A549 treated with Hydrocortisone at 1 μM for 4 hours (cell line): ENCODE measurements at places on chromosomes 7 and 10. TPM values are rescaled to one million over a fixed set of nuclear protein-coding genes. Genes with fewer than 3 reads are reported as not detected.

BMS1 gene
- 21.3 to 31.1 TPM (median 21.5 TPM) in 5 replicates for total RNA-seq

IFIT1 gene
- total RNA-seq = 3.7 to 5.8 TPM (median 4.0 TPM) in 5 replicates

CHST15 gene
- 7.0 to 8.9 TPM (median 8.0 TPM) in 5 replicates for total RNA-seq

MRC1 gene
- 0.02 to 0.03 TPM (median 0.03 TPM) in 4 of 5 replicates, not detected in the other for total RNA-seq

MSMB gene
- 0.29 to 0.42 TPM (median 0.31 TPM) in 3 of 5 replicates, not detected in the others for total RNA-seq

MICALL2 gene
- 14.8 to 23.6 TPM (median 22.5 TPM) in 5 replicates for total RNA-seq

ZNF365 gene
- total RNA-seq = 0.83 to 1.2 TPM (median 1.0 TPM) in 5 replicates

PRF1 gene
- total RNA-seq = 0.03 TPM in 1 of 5 replicates, not detected in the others

TAS2R38 gene
- not detected in 5 replicates for total RNA-seq

PLXDC2 gene
- 0.05 TPM in 2 of 5 replicates, not detected in the others for total RNA-seq

GPR15LG gene
- total RNA-seq = not detected in 5 replicates

C10orf71 gene
- total RNA-seq = not detected in 5 replicates

CYP26C1 gene
- not detected in 5 replicates for total RNA-seq

CAMK1D gene
- total RNA-seq = 6.3 to 8.1 TPM (median 7.7 TPM) in 5 replicates

VTI1A gene
- total RNA-seq = 11.5 to 15.8 TPM (median 13.2 TPM) in 5 replicates

ALOX5 gene
- total RNA-seq = 0.20 to 0.62 TPM (median 0.30 TPM) in 5 replicates

TAX1BP1 gene
- total RNA-seq = 65.1 to 105 TPM (median 75.4 TPM) in 5 replicates

TWIST1 gene
- 1.8 to 3.5 TPM (median 3.2 TPM) in 5 replicates for total RNA-seq

DYDC2 gene
- 0.14 TPM in 1 of 5 replicates, not detected in the others for total RNA-seq

MACC1 gene
- not detected in 5 replicates for total RNA-seq

NRCAM gene
- total RNA-seq = 72.8 to 129 TPM (median 96.6 TPM) in 5 replicates

OR2A1 gene
- total RNA-seq = not detected in 5 replicates
